ENCODE measurements at places on chromosomes 12 and 14. TPM values are rescaled to one million over a fixed set of nuclear protein-coding genes. Genes with fewer than 3 reads are reported as not detected.

DNA sequence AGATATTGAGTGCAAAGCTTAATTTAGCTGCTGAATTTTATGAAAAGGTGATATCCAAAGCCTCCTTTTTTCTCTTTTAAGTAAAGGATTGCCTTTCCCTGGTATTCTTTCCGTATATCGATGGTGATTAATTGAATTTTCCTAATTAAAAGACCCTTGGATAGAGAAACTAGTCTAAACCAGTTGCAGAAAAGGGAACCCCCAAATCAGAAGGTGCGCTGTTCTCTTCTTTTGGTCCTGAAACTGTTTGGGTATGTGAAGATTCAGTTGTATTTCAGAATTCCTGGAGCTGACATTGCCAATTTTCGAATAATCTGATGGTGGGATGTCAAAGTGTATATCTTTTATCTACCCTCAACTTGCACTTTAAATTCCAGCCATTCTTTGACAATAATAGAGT is 1.9 kb downstream of the GPHN start:
- no peak for DNase-seq

DNA sequence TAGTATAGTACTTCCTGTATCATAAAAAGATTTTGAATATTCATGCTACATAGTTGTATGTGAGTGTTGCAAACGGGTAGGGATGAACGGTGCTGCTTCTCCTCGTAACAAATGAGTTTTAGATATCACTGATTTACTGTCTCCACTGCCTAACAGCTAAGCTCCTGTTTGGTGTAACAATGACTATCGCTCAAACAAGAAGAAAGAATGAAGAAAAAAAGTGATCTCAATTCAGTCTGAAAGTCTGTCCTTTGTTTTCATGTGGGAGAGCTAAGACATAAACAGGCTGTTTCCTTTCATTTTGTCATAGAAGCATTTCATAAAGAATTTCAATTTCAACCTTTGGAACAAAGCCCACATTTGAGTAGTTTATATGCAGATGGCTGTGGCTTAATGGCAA is 26.1 kb upstream of the RTRAF start:
- DNase-seq: no peak

- peak; percentile 84 for DNase-seq
Measured at GRCh38 chr12:121773011-121773777, 20.3 kb downstream of the RHOF start.

GRCh38 chr12:40015881-40016280 is 90.0 kb downstream of the SLC2A13 start:
- DNase-seq: no peak

GRCh38 chr12:108773798-108774788 is 42.8 kb upstream of the CORO1C start:
- no peak for DNase-seq

GRCh38 chr12:56162468-56163290 is 4.5 kb downstream of the MYL6 start:
- DNase-seq: no peak

- no peak for DNase-seq
Measured at GRCh38 chr12:106171117-106171750, 32.5 kb upstream of the NUAK1 start.

- no peak for DNase-seq
Measured at GRCh38 chr14:35742442-35742841, 66.7 kb downstream of the RALGAPA1 start.

DNA sequence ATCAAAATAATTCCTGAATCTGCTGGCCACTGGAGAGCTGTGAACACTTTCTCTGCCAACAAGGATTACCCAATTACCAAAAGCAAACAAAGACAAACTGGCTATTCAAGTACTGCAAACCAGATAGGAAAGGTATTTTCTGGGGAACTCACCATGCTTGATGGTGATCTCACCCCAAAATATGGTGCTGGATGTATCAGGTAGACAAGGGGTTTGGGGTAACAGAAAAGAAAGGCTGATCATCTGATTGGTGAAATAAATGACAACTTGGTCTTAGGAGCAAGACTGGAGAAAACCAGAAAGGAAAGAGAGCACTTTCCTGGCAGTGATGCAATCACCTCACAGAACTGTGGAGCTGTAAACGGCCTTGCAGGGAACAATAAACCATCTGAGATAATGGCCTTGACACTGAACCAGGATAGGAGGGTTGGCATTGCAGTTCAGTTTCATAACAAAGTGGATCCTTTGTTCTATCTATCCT is 31.0 kb upstream of the NPFF start:
- DNase-seq: peak; percentile 72

- DNase-seq: no peak
Measured at GRCh38 chr12:99609455-99610181, 37.9 kb upstream of the GARIN6 start.

- DNase-seq: peak; percentile 28
Measured at GRCh38 chr12:69534389-69534822, 50.9 kb upstream of the CCT2 start.

DNA sequence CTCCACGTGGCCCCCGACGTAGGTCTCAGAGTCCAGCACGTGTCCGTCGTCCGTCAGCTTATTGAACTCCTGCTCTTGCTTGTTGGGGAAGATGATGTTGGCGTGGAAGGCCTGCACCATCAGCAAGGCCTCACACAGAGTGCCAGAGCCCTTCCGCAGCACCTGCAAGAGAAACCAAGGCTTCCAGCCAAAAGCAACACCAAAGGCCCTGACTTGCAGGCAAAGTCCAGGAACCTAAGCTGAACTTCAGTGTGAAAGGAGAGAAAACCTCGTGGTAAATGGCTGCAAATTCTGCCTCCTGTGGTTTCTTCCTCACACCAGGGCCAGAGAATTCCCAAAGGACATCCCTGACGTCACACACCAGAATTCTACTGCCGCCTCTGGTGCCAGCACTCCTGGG is 14.5 kb downstream of the POLE start:
- DNase-seq: no peak

The ZFC3H1 gene
- 13.7 TPM for total RNA-seq

The GYS2 gene
- total RNA-seq: not detected

The FAM234B gene
- 3.1 TPM for total RNA-seq

The PLCZ1 gene
- not detected for total RNA-seq

The SCN8A gene
- total RNA-seq: 12.7 TPM

The PTPRR gene
- total RNA-seq: 3.1 TPM

The CACNA1C gene
- not detected for total RNA-seq

The NKX2-1 gene
- not detected for total RNA-seq
